T-cell (primary cell): ENCODE measurements at places on chromosomes 2 and 18. TPM values are rescaled to one million over a fixed set of nuclear protein-coding genes. Genes with fewer than 3 reads are reported as not detected.

DNA sequence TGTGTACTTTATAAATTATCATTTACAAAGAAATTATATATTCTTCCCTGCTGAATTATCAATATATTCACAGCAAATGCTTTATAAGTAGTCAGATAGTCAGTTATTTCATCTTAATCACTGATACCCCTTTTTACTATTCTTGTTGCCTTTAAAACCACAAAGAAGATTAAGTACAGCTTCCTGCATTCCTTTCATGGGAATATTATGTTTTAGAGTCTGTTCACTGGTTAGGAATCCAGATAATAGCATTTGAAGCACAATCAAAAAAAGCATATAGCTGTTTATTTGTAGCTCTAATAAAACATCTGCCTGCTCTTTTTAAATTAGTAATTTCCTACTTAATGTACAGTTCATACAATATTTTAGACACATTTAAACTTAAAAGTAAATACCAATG is 508.9 kb downstream of the FBXO15 start:
- no peak overlapping the region for H3K4me3 ChIP-seq
- H3K4me1 ChIP-seq, result no peaks in the 10 kb centered on the region
- H3K36me3 ChIP-seq, result no peaks in the 10 kb centered on the region
- no peaks in the 10 kb centered on the region for H3K27me3 ChIP-seq
- DNase-seq, result no peak

Gene ARPC2
- total RNA-seq, result 381 TPM

DNA sequence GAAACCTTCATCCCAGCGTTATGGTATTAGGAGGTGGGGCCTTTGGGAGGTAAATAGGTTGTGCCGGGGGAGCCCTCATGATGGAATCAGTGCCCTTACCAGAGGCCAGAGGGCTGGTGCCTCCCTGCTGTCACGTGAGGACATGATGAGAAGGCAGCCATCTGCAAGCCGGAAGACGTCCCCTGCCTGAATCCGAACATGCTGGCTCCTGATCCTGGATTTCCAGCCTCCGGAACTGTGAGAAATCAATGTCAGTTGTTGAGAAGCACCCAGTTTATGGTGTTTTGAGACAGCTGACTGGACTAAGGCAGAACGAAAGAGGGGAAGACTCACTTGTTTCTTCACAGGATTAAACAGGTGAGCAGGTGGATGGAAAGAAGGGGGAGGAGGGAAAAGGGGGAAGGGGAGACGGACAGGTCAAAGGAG is 13.0 kb upstream of the KLF11 start:
- no peak overlapping the region for H3K4me3 ChIP-seq
- H3K36me3 ChIP-seq, result no peaks in the 10 kb centered on the region
- no peak for DNase-seq
- H3K27ac ChIP-seq, result no peak overlapping the region

- no peak for DNase-seq
- no peak overlapping the region for H3K4me3 ChIP-seq
- no peaks in the 10 kb centered on the region for H3K27me3 ChIP-seq
- no peaks in the 10 kb centered on the region for H3K36me3 ChIP-seq
Observed at GRCh38 chr18:37669991-37670534, 104.5 kb upstream of the CELF4 start.

Gene REG1B
- total RNA-seq, result not detected

Gene PDE11A
- not detected for total RNA-seq

GRCh38 chr2:9497017-9497416 is 22.7 kb downstream of the IAH1 start:
- peaks cover 13% of the 10 kb centered on the region for H3K36me3 ChIP-seq
- no peaks in the 10 kb centered on the region for H3K4me1 ChIP-seq
- H3K4me3 ChIP-seq, result no peak overlapping the region
- H3K27me3 ChIP-seq, result no peaks in the 10 kb centered on the region
- no peak for DNase-seq

Gene TSGA10
- 16.1 TPM for total RNA-seq

Gene KIAA2012
- not detected for total RNA-seq

DNA sequence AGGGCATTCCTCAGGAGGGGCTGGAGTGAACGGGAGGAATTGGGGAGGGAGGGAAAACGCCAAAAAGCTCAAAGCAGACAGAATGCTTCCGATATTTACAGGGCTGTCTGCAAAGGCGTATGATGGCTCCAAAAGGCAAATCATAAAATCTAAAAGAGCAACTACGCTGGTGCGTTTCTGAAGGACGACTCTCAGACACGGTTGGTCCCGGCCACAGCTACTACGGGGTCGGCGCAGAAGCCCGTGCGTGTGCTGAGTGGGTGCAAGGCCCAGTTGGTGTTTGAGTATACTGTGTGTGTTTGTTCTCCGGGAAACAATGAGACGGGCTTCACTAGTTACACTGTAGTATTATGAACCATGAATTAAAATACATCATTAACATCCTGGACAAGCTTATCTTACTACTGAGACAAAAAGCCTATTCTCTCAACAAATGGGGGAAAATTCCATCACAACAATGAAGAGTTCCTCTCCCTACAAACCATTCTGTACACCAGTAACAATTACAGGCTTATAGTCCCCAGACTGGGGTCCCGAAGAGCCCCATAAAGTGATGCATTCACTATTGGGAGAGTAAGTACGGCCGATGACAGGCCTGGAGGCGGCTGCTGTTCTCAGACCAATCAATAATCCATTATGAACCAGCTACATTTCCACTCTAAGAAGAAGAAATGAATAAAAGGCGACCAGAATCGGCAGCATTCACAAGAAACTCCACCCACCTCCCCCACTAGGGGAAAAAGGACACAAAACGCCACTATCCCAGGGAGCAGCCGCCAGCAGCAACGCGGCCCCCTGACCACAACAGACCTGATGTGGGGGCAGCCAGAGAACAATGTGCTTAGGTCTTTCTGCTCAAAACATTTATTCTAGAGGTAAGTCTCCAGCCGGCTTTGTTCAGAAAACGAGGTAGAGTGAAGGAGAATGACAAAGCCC is 43.4 kb downstream of the ZNF516 start:
- H3K4me1 ChIP-seq, result peaks cover 11% of the 10 kb centered on the region
- no peaks in the 10 kb centered on the region for H3K27me3 ChIP-seq
- no peak overlapping the region for H3K27ac ChIP-seq

Gene SDC1
- total RNA-seq, result 1.2 TPM

Gene UCN
- total RNA-seq, result 6.6 TPM

DNA sequence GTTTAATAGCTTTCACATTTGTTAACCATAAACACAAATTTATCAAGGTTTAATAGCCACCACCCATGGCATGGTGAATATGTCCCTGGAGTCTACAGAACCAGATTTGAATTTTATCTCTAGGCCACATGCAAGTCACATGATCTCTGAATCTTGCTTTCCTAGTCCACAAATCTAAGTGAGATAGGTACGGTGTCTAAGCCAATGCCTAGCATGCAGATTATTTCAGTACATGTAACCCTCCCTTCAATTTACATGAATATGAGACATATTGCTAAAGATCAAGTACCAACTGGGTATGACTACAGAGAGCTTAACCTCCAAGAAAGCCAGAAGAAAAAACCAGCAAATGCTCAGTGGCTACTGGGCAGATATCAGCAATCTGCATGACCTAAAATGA is 10.0 kb downstream of the ZNF24 start:
- no peak overlapping the region for H3K27ac ChIP-seq
- peaks cover 71% of the 10 kb centered on the region for H3K36me3 ChIP-seq
- H3K4me3 ChIP-seq, result no peak overlapping the region
- DNase-seq, result no peak
- H3K27me3 ChIP-seq, result no peaks in the 10 kb centered on the region

Gene WNT6
- not detected for total RNA-seq

Gene SLC23A3
- 5.1 TPM for total RNA-seq

DNA sequence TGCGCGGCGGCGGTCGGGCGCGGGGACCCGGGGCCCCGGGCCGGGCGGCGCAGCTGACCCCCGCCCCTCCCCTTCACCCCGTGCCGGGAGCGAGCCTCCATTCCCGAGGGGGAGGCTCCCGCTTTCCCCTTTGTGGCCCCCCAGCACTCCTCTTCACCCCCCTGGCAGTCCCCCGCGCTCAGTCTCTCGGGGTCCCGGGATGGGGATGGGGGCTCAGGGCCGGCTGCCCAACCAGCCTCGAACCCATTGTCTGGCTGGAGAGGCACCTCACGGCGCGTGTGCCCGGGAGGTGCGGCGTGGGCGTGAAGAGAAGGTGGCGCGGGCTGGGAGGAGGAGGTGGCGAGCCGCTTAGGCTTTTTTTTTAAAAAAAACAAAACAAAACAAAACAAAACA is 748 bp downstream of the FMNL2 start:
- H3K4me1 ChIP-seq, result no peaks in the 10 kb centered on the region
- H3K27ac ChIP-seq, result no peak overlapping the region
- no peaks in the 10 kb centered on the region for H3K36me3 ChIP-seq
- H3K27me3 ChIP-seq, result peaks cover 4% of the 10 kb centered on the region
- peak overlapping the region; percentile 80 for H3K4me3 ChIP-seq

GRCh38 chr2:51084750-51085149 is 52.8 kb upstream of the NRXN1 start:
- no peak overlapping the region for H3K27ac ChIP-seq
- no peak overlapping the region for H3K4me3 ChIP-seq
- H3K36me3 ChIP-seq, result no peaks in the 10 kb centered on the region
- DNase-seq, result no peak
- H3K27me3 ChIP-seq, result no peaks in the 10 kb centered on the region
- no peaks in the 10 kb centered on the region for H3K4me1 ChIP-seq

Gene PROC
- not detected for total RNA-seq

DNA sequence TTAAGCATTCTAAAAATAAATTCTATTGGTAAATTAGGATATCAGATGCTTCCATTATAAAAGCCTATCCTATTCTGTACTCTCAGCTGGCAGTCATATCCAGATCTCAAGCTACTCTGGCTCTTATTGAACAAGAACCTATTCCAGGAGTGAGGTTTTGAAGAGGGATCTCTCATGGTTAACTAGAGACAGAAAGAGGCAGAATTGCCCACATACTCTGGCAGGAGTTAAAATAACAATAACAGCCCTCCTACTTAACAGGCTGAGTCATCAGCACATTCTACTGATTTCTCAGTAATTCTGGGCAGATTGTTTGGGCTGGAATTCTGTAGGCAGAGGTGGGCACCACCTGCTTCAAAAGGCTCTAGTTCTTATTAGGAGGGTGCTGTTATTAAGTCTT is 142.0 kb upstream of the UNC80 start:
- H3K4me3 ChIP-seq, result no peak overlapping the region
- no peaks in the 10 kb centered on the region for H3K27me3 ChIP-seq
- no peak for DNase-seq
- no peaks in the 10 kb centered on the region for H3K4me1 ChIP-seq
- no peak overlapping the region for H3K27ac ChIP-seq

DNA sequence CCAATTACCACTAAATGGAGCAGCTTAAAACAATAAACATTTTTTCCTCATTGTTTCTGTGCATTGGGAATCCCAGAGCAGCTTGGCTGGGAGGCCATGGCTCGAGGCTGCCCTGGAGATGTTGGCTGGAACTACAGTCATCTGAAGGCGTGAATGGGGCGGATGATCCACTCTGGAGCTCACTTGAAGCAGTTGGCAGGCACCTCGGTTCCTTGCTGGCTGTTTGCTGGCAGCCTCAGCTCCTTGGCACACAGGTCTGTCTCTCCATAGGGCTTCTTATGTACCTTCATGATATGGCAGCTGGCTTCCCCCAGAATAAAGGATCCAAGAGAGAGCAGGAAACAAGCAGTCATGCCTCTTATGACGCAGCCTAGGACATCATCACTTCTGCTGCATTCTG is 227.0 kb upstream of the COPS8 start:
- no peaks in the 10 kb centered on the region for H3K36me3 ChIP-seq
- H3K4me3 ChIP-seq, result no peak overlapping the region
- H3K27me3 ChIP-seq, result no peaks in the 10 kb centered on the region
- H3K4me1 ChIP-seq, result no peaks in the 10 kb centered on the region
- no peak for DNase-seq

DNA sequence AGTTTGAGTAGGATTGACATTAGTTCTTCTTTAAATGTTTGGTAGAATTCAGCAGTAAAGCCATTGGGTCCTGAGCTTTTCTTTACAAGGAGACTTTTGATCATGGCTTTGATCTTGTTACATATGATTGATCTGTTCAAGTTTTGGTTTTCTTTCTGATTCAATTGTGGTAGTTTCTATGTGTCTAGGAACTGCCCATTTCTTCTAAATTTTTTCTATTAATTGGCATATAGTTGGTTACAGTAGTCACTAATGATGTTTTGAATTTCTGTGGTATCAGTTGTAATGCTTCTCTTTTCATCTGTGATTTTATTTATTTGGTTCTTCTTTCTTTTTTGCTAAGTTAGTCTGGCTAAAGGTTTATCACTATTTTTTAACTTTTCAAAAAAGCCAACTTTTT is 73.3 kb upstream of the DLGAP1 start:
- no peaks in the 10 kb centered on the region for H3K36me3 ChIP-seq
- DNase-seq, result no peak
- H3K27ac ChIP-seq, result no peak overlapping the region
- no peaks in the 10 kb centered on the region for H3K27me3 ChIP-seq
- no peaks in the 10 kb centered on the region for H3K4me1 ChIP-seq

Gene CROCC2
- total RNA-seq, result not detected

- DNase-seq, result no peak
- no peaks in the 10 kb centered on the region for H3K36me3 ChIP-seq
- no peak overlapping the region for H3K27ac ChIP-seq
- no peaks in the 10 kb centered on the region for H3K27me3 ChIP-seq
- H3K4me1 ChIP-seq, result no peaks in the 10 kb centered on the region
Observed at GRCh38 chr18:78422336-78422735, 557.3 kb upstream of the SALL3 start.

- H3K27ac ChIP-seq, result no peak overlapping the region
- DNase-seq, result no peak
- no peak overlapping the region for H3K4me3 ChIP-seq
- H3K4me1 ChIP-seq, result no peaks in the 10 kb centered on the region
Observed at GRCh38 chr2:113233593-113234550, 44.8 kb downstream of the PAX8 start.

Gene VIT
- 0.14 TPM for total RNA-seq

DNA sequence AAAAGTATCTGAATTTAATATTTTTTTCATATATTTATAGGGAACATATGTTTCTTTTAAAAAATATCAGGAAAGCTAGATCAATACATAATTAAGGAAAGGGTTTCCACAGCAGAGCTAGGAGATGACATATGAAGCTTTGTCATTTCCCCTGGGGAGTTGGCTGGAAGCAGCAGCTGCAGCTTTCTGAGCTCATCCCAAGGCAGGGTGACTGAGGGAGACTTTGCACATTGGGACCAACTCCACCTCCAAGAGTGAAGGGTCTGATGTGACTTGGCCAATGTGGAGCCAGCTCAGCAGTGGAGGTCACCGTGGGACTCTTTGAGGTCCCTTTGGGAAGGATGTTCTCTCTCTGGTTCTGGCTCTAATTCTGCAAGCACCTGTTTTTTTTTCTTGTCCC is 315.1 kb downstream of the RDH14 start:
- no peak for DNase-seq
- no peaks in the 10 kb centered on the region for H3K27me3 ChIP-seq
- H3K36me3 ChIP-seq, result no peaks in the 10 kb centered on the region
- H3K4me1 ChIP-seq, result no peaks in the 10 kb centered on the region
- H3K27ac ChIP-seq, result no peak overlapping the region

Gene ELOA2
- not detected for total RNA-seq

DNA sequence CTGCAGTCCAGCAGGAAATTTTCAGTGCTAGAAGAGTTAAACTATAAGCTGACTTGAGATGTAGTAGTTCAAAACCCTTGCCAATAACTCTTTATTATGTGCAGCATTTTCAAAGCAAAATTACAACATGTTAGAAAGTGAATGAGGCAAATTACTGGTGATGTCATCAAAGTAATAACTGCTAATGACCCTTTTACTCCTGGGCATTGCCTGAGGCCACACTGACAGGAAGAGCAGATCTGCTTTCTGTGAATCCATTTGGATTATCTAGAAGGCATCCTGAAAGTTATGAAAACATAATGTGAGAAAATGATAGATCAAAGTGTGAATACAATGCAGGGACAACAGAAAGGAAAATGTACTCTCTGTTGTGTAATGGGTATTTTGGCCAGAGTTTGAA is 139.6 kb upstream of the TRIB2 start:
- H3K36me3 ChIP-seq, result no peaks in the 10 kb centered on the region
- no peaks in the 10 kb centered on the region for H3K27me3 ChIP-seq
- no peaks in the 10 kb centered on the region for H3K4me1 ChIP-seq
- no peak overlapping the region for H3K27ac ChIP-seq
